ENCODE measurements at places on chromosomes 2 and 18.

GRCh38 chr2:33535421-33535820 lies 59.0 kb downstream of the RASGRP3 start:
- DNase-seq = no peak

DNA sequence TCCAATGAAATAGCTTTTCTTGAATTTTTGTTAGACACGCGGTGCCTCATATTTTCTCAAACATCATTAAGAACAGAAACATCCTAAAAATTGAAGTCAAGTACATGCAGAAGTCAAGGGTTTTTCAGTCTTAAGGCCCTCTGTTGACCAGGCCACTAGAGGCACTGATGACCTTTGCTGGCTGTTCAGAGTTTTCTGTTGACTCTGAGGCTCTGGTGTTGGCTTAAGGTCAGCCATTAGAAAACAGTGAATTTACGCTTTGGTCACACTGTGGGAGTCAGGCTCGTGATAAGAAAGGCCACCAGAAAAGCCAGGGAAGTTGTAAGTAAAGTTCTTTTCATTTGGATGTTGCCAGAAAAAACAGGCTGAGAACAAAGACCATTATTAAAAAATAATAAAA lies 5.8 kb upstream of the UPP2 start:
- no peak for DNase-seq

- DNase-seq = no peak
These were observed 224.4 kb upstream of the APCDD1 start for GRCh38 chr18:10230072-10230471.

- DNase-seq = no peak
These were observed 230.4 kb downstream of the FHOD3 start for GRCh38 chr18:36527740-36528455.

DNA sequence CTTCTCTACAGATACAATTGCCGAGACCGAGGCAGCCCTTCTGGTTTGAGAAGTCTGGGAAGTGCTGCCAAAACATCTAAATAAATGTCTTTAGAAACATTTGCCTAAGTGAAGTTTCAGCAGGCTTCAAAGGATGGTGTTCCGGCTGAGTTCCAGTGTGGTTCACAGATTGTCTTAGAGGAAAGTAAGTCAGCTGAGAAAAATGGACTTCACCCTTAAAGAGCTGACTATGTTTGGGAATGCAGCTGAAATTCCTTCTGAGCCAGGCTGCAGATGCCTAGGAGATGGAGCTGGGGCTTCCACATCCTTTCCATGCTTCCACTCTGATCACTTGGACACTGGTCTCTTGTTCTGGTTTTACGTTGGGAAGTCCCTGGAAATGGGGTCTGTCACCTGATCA lies 83.6 kb downstream of the FHOD3 start:
- no peak for DNase-seq

DNA sequence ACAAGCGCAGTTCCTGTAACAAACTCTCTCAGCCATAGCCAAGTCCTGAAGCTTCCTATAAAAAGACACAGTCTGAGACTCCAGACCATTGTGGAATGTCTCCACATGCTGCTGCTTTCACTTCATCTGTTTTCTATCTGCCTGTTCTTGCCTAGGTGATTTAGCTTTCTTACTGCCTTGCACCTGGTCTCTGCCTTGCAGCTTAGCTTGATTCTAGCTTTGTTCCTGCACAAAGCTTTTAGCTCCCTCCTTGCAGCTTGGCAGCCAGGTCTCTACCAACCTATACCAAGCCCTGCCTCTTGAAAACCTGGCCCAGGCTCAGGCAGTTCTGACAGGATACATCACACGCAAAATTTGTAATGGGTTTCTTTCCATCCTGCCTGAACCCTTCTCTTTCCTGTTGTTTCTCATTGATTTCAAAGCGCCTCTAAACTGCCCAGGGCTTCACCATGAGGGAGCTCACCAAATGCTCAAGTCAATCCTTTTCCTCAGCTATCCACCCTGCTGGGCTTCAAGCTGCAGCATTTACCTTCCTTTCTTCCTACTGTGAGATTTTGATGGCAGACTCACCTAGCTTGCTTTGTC lies 941.3 kb upstream of the NXPH2 start:
- no peak for DNase-seq

- no peak for DNase-seq
These were observed 25.0 kb downstream of the SPP2 start for GRCh38 chr2:234075518-234075915.

- no peak for DNase-seq
These were observed at the start of gene LDLRAD4 for GRCh38 chr18:13218368-13218991. Gene LDLRAD4 (plus strand): TSS chr18:13218760.

GRCh38 chr2:29731948-29732347 lies 189.4 kb downstream of the ALK start:
- DNase-seq = no peak

DNA sequence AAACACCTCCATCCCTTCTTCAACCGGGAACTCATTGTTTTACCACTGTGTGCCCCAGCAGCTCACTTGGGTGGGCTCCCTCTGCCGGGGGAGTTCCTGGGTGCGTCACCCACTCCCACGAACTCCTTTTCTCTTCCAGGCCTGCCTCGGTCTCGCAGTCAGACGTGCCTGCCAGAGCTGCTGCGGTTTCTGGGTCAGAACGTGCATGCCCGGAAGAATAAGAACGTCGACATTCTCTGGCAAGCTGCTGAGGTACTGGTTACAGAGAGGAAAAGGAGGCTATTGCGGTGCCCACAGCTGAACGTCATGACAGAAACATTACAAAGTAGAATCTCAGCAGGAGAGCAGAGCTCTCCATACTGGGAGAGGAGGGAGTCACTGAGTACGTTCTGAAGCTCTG lies 35.6 kb downstream of the COA5 start:
- DNase-seq = no peak

GRCh38 chr2:122191331-122191730 lies 435.9 kb downstream of the TSN start:
- no peak for DNase-seq

GRCh38 chr18:58212274-58212673 lies 168.2 kb downstream of the NEDD4L start:
- no peak for DNase-seq

DNA sequence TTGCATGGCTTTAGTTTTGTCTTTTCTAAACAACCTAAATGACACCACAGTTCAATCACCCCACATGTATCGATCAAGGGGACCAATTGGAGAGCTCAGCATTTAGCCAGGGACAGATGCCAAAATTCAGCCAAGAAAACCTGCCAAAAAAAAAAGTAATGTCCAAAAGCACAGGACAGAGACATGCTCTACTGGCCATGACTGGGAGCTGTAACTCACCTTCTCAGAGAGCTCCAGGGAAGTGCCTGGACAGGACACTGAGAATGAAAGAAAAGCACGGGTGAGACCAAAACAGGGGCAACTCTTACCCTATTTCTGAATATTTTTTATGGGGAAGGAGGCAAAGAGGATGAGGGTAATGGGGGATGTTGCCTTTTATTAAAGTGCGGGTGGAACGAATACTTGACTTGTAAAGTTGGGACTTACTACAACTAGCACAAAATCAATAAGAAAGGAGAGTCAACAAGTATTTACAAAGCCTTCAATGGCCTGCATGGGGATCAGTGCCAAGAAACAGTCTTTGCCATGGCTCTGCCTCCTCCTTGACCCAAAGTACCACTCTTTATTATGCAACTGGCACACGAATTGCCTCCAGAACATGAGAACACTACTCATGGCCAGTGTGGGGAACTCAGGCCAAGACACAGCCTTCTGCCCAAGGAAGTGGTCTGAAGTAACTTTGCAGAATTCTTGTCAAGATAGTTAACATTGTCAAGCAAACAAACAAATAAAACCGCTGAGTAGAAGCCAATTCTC lies 72.9 kb upstream of the HK2 start:
- DNase-seq = no peak

GRCh38 chr2:174012347-174013314 lies 47.5 kb upstream of the SP3 start:
- DNase-seq = no peak

DNA sequence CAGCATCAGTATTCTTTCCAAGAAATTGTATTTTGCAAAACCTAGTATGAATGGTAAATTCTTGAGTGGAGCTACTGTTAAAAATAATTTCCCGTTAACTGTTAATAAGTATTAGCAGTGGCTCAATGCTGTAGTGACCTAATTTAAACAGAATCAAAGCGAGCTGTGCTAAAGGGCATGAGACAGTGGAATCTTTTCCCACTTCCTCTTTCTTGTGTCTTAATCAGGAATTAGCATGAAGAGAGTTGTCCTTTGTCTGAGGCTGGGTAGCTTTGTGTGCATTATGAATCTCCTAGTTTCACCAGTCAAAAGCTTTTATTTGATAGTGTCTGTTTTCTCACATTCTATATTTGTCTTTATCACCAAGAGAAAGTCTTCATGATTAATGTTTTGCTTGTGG lies 298.8 kb upstream of the GCFC2 start:
- DNase-seq = no peak

DNA sequence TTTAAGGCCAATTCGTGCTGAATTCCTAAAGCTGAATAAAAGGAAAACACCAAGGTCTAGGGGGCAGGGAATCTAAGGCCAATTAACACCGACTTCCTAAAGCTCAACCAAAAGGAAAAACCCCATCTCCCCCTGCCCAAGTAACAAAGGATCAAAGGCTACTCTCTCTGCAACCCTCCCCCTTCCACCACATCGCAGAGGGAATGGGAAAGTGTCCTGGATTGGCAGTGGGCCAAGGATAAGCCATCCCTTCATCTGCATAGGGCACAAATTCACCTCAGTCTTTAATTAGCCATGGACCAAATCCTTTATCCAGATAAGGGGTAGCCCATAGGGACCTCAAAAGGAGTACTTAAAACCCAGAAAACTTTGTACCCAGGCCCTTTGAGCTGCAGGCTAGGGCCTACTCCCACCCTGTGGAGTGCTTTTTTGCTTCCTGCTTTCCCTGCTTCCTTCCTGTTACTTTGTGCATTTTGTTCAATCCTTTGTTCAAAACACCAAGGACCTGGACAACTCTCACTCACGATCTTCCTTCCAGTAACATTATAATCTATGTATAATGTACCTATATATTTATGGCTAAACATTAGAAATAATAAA lies 2119.8 kb upstream of the CELF4 start:
- DNase-seq = no peak

GRCh38 chr18:36633961-36634412 lies 194.8 kb downstream of the TPGS2 start:
- DNase-seq = no peak

DNA sequence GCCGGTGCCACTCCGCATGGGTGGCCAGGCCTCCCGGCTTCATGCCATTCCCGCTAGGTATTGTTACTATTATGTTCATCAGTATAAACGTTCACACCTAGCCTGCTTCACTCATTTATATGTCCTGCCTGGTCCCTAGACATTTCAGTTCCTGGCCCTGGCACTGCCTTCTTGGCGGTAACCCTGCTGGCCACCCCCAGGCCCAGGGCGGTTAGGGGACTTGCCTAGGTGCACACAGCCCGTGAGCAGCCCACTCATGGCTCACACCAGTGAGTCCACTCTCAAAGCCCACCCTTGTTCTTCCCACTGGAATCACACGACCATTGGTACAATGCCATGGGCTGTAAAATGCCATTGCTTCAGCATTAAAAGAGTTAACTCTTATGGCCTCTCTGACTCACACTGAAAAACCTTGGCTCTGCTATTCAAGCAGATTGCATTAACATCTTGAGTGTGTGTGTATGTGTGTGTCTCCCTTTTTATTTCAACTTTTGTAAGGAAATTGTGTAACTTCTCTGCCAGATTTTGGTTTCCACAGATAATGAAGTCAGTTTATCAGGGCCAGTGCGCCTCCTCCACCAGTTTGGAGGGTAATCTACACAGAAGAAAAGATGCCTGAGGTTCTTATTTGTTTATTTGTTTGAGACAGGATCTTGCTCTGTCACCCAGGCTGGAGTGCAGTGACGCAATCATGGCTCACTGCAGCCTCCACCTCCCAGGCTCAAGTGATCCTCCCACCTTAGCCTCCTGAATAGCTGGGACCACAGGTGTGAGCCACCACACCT lies 74.2 kb downstream of the RAB31 start:
- no peak for DNase-seq

DNA sequence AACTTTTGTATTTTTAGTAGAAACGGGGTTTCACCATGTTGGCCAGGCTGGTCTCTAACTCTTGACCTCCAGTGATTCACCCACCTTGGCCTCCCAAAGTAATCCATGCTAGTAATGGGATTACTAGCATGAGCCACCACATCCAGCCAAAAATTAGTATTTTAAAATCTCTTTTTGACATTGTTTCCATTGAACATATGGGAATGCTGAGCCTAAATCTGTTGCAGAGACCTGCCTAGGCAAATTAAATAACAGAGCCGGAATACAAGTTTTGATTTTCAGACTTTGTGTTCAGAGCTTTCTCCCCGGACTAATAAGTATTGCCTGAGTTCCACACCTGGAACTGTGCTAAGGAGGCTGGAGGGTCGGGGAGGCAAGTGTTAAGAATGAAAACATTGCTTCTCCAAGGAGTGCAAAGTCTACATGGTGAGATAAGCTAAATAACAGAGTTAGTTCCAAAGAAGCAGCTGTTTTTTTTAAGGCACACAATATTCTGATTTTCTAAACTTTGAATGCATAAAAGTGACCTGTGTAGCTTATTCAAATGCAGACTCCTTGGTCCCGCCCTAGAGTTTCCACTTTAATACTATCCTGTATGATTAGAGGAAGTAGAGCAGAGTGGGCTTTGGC lies 150.6 kb upstream of the CELF4 start:
- no peak for DNase-seq

DNA sequence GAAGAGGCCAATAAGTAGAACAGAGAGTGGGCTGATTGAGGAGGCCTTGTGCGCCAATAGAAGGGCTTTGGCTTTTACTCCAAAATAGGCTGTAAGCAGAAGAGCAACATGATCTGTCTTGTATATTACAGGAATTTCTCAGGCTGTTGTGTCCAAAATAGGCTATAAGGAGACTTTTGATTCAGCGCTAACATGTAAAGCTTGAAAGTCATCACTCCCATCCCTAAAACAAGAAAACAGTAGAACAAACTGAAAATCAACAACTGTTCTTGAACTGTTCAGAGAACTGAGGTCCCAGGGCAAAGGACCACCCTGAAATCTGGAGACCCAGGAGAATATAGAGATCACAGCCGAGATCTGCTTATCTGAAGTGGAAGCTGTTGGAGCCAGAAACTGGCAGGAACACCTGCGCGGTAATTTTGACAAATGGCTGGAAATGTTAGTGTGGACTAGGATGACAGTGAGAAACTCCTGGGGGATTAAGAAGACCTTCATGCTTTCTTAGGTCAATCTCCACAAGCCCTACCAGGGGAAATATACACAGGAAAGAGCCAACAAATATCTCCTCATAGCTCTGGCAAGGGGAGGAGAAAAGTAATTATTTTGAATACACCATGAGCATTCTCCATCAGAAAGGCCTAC lies 258.6 kb downstream of the RBM43 start:
- no peak for DNase-seq

Data from NCI-H1436 treated with DMSO at 0.1 percent for 48 hours (cell line).